ENCODE measurements at places on chromosomes 5 and 9.
A peak's percentile ranks its signal among the peaks of the same experiment; 100 is the strongest.

DNA sequence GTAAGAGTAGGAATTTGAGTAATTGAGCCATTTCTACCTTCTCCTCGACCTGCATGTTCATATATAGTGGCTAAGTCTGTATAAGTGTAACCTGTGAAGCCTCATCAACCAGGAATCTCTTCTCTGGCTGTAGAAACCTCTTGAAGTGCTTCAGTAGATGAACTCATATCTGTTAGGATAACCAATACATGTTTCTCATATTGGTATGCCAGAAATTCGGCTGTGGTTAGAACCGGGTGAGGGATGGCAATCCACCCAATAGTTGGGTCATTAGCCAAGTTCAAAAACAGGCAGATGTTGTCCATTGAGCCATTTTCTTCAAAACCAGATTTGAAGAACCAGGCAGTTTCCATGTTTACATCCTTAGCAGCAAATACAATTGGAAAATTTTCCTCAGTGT lies 28.9 kb upstream of the GSN start:
- DNase-seq = no peak

- no peak for DNase-seq
These were observed 7.6 kb upstream of the FAM240B start for GRCh38 chr9:38727497-38728001.

DNA sequence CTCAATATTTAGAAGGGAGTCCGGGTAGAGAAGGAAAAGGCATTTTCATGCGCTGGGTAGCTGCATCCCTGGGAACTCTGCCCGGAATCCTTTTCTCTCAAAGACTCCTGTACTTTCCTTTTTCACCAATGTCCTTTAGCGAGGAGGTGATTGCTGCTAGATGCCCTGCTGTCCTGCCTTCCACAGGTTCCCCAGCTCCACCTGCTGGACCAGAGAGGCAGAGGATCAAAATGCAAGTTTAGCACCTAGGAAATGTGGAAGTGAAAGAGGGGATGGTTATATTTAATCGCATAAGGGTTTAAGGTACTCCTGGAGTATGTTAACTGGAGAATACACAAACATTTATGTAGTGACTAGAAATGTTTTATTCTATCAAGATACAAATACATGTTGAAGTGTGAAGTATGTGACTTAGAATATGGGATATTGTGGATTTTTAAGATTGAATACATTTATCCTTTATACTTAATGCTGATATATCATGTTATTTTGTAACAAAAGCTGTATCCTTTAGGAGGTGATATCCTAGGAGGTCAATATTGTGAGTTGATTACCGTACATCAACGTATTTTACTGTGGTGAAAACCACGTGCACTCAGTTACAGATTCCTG lies 145.7 kb downstream of the ARHGAP26 start:
- DNase-seq = no peak

DNA sequence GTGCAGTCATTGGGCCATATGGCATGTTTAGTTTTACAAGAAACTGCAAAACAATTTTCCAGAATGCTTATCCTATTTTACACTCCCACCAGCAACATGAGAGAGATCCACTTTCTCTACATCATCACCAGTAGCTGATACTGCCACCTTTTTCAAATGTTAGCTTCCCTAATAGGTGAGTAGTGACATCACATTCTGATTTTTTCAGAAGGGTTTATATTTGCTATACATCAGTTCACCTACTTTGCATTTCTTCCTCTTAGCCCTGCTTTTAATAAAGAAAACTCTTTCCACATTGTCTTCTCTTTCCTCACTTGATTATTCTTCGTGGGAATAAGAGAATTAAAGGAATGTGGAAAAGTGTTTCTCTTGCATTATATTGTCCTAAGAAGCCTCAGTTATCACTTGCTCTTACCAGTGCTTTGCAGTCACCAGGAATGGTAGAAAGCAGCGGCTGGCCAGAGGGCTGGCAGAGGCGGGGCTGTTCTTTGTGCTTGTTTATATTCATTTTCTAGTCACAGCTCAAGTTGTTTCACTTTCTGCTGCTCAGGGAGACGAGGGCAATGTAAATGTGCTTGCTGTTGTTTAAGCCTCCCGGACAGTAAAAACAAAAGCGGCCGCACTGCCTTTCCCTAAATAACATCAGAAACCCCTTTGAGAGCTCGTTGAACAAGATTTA lies 164.8 kb downstream of the HSD17B3 start:
- no peak for DNase-seq

DNA sequence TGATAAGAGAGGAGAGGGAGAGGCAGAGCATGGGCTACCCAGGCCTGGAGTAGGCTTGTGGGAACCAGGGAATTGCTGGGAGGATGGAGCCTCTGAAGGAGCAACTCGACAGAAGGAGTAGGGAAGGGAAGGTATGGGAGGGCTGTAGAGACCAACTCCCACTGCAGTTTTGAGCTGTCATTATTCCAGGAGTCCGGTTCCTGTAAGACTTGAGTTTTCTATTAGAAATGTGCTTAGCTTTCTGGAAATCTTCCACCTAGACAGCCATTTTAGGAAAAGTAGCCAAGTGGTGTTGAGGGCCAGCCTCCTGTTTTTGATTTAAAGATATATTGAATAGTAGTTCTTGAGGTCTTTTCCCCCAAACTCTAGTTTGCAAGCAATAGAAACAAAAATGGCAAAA lies 323.5 kb downstream of the LRRC70 start:
- DNase-seq = no peak

- no peak for DNase-seq
These were observed 1627.4 kb upstream of the C9orf72 start for GRCh38 chr9:29200650-29201049.

DNA sequence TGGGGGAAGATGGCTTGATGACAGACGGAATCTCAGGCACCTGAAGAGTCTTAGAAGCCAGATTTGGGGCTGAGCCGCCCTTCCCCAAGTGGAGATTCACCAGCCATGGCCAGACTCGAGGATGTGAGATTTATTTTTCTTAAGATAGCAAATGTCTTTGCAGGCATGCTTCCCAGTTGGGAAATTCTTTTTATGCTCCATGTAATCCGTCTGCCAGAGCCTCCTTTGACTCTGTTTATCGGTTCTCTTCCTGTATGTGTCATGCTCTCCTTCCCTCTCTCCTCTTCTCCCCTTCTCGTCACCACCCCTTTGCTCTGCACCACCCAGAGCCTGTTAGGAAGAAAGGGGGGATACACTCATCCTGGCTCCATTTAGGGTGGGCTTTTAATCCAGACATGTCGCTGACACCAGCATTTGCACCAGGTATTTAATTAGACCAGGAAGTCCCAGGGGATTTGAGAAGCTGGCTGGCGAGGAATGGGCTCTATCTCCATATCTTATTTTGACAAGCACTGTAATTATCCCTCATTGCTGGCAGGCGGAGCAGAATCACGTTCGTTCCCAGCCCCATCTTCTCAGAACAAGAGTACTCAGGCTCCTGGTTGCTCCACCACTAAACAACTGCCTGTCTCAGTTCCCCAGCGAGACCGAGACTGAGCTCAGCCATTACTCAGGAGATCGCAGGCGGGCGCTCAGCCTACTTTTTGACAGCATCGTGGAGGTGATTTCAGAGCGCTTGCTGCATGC lies 50.9 kb downstream of the KCNIP1 start:
- DNase-seq = no peak

GRCh38 chr5:67206461-67206860 lies 9.9 kb upstream of the CD180 start:
- no peak for DNase-seq

DNA sequence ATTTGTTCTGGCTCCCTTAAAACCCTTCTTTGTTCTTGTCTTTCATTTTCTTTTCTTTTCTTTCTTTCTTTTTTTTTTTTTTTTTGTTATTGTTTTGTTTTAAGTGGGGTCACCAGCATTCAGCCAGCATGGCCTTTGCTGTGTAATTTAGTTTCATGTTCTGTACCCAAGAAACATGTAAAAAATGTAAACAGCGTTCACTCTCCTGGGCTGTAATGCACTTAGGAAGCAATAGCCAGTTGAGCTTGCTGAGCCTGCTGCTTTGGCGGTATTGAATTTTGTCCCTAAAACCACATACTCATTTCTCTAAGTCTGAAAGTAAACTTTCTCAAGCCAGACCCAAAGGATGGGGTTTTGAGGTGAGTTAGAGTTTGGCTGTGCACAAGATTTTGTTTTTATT lies 158.6 kb downstream of the PAPPA start:
- no peak for DNase-seq

DNA sequence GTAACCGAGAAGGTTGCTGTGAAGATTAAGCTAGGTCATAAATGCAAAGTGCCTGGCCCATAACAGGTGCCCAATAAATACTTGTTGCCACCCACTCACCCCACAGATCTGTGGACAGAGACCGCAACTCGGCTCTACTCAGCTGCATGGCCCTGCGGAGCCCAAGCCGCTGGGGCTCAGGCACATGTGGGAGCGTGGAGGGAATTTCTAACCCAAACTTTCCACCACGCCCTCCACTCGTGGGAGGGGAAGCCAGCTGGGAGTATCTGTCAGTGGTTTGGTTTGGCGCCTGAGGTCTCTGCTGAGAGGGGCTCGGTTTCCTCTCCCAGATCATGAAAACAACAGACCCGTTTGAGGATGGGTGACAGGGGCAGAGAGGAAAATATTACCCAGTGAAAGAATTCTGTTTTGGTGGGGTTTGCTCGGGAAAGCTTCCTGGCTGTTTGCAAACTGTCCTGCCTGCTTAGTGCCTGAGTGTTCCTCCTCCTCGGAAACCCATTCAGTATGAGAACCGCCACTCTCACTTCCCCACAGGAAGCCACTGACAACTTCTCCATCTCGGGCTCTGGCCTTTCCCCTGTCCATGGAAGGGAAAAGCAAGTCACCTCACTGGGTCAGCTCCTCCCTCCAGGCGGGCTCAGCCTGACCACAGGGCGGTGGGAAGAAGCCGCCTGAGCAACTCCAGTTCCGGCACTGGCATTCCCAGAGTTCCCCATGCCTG lies 60.1 kb downstream of the RGS3 start:
- DNase-seq = peak; percentile 23

DNA sequence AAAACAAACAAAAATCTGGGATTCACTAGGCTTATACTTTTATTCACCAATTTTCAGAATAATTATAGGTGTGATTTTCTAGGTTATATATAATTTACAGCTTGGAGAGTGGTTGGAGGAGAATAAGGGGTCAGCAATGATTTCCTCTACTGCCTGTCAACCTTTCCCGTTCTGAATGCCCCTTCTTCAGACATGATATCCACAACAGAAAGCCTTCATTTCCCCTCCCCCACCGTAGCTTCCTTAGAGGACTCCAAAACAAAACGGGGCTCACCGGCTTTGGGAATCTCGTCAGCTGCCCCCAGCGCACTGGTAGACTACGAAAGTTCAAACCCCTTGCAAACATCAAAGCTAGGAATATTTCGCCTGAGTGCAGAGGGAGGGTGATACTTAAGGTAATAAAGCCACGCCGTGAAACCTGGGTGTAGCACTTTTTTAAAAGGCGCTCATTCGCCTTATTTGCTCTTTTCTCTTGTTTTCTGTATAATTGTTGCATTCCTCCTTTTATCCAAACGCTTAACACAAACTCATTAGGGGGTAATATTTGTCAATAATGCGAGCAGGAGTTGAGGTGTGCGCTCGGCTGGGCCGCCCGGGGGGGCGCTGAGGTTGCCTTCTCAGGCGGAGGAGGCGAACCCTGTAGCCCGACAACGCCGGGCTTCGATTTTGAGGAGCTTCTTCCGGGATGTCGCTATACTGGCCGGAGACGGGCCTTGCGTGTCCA lies 2.4 kb downstream of the OTP start:
- DNase-seq = no peak

- DNase-seq = no peak
These were observed 136.1 kb downstream of the RGS3 start for GRCh38 chr9:113599646-113600022.

GRCh38 chr9:134413890-134414623 lies 87.8 kb downstream of the RXRA start:
- no peak for DNase-seq

- no peak for DNase-seq
These were observed 441.5 kb upstream of the CDH6 start for GRCh38 chr5:30752015-30752414.

- no peak for DNase-seq
These were observed 315.6 kb downstream of the CETN3 start for GRCh38 chr5:90093751-90094485.

GRCh38 chr9:25207402-25208195 lies 470.6 kb downstream of the TUSC1 start:
- no peak for DNase-seq

DNA sequence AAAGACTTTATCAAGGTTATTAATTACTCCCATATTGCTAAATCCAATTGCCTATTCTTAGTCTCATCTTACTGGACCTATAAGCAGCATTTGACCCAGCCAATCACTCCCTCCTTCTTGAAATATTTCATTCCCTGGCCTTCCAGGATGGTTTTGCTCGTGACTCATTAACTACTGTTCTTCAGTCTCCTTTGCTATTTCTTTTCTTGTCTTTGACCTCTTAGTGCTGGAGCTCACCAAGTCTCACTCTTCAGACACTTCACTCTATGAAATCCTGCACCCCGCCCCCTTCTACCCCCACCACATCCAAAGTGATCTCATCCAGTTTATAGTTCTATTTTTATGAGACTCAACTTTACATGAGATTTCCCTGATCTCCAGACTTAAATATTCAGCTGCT lies 803.1 kb upstream of the WWC1 start:
- no peak for DNase-seq

- no peak for DNase-seq
These were observed 6.6 kb downstream of the AK1 start for GRCh38 chr9:127870887-127871286.

- DNase-seq = no peak
These were observed 81.2 kb downstream of the OTULIN start for GRCh38 chr5:14745753-14746152.

DNA sequence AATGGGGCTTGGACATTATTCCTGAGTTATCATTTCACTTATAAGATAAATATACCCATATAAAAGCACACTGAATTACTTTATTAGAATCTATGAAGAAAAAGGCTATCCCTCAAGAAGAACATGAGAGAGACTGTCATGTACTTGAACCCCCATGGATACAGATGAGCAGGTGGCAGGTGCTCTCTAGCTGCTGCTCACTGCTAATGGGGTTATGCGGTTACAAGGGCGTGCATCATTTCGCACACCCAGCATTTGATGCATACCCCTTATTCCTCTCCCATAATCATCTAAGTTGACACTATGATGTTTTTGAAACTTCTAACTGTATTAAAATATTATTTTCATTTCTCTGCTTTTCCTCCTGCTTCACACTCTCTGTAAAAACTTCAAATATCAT lies 16.4 kb downstream of the ITK start:
- DNase-seq = peak; percentile 53

DNA sequence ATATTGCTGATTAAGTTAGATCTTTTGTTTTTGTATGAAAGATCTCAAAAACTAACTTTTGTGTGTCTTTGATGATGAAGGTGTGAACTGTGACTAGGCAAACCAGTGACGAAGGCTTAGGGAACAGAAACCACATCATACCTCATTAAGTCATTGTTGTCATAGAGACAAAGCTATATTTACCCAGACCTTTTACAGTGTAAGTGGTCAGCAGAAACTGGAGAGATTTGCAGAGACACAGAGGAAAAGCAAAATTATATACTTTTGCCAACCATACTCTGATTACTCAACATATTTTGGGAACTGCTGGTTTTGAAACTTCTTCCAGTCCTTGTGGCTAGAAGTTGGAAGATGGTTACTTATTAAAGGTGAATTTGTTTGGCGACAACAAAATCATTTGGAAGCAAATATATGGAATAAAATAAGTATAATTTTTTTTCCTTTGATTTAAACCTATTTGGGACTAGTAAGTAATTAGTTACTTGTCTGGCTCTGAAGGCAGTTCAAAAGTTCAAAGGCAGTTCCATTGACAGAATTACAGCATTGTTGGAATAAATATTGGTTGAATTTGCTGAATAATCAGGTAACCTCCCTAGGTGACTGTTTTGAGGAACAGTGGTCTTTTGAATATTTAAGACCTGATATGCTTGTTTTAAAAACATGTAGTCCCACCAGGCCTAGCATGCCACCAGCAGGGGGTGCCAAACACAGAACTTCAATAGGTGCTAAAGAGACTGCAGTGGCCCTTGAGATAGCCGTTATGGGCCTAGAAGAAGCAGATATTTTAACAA lies 103.8 kb downstream of the RPS23 start:
- peak; percentile 4 for DNase-seq

Measured in T-helper 22 cell (primary cell).